ENCODE measurements at places on chromosomes 7 and 10.
A peak's percentile ranks its signal among the peaks of the same experiment; 100 is the strongest.

- DNase-seq, result no peak
Observed at GRCh38 chr10:78429984-78430383, 396.3 kb downstream of the RPS24 start.

DNA sequence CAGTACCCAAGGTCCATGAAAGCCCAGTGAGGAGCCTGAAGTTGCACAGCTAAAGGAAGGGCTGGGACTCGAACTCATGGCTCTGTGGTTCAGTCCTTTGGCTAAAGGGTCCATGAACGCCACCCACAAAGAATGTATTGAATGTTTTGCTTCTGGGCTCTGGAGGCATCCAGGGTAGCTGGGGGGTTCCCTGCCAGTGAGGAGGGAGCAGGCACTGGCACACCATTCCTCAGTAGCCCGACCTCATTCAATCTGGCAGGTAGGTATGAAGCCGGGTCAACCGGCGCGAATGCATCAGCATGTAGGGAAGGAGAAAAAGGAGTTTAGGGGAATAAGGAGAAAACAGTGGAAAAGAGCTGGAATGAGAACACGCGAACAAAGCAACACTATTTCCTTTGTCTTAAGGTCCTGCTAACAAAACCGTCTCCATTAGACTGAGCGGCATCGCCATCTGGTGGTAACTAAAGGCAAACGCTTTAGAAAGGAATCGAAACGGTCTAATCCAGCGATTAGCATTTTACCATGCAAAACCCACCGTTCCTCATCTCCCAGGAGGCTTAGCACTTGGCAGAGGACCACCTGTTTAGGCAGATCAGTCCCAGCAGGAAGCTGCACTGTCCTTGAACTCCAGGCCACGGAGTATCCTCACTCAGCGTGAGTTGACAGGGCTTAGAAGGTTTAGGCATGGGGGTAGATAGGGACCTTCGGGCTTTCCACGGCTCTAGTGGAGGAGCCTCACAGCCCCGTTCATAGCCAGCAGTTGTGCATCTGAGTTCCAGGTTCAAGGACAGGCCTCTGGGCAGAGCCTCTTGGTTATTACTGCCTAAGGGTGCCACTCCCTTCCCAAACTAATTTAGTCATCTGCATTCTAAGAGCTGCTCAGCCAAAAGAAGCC lies 122.8 kb downstream of the UBE2H start:
- DNase-seq, result peak; percentile 55

DNA sequence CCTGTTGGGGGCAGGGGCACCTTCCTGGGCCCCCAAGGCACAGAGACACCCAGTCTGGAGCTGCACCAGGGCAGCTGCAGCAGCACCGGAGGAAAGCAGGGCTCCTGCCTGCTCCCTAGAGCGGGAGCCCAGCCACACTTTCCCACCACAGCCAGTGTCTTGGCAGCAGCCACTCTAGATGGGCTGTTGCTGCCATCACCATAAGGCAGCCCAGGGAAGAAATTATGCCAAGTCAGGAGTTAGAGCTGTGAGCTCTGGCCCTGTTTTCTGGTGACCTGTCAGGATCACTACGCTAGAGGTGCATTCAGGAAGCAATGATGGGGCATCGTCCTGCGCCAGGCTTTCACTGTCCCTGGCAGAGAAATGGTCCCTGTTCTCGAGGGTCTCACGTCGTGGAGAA lies 38.0 kb upstream of the ZNRF2 start:
- no peak for DNase-seq

- DNase-seq, result no peak
Observed at GRCh38 chr10:124259139-124259825, 159.4 kb downstream of the OAT start.

GRCh38 chr10:127774766-127775559 lies 38.0 kb downstream of the FOXI2 start:
- no peak for DNase-seq

- DNase-seq, result no peak
Observed at GRCh38 chr7:101915000-101915399, 97.6 kb downstream of the CUX1 start.

- DNase-seq, result no peak
Observed at GRCh38 chr7:77570330-77571011, 33.4 kb downstream of the PTPN12 start.

DNA sequence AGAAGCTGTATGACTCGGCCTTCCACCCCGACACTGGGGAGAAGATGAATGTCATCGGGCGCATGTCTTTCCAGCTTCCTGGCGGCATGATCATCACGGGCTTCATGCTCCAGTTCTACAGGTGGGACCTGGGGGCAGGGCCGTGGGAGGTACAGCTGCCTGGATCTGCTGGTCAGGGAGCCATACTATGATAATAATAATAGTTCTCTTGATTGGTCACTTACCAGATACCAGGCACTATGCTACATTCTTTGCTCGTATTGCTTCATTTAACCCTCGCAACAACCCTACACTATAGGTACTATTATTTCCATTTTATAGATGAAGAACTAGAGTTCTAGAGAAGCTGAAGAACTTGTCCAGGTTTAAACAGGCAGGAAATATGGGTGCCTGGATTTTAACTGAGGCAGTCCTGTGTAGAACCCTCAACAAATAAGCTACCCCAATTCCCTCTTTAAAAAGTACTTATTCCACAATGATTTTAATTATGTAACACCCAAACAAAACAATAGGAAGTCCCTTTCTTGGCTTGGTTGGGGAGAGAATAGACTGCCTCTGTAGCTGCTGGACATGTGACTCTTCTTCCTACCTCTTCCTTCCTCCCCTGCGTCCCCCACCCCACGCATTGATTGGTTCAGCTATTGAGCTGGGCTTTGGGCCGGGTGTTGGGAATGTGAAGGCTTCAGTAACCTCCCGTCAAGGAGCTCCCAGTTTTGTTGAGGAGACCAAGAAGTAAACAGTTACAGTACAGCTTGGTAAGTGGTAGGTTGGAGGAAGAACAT lies 12.8 kb downstream of the SFXN2 start:
- no peak for DNase-seq

- DNase-seq, result no peak
Observed at GRCh38 chr7:2181077-2181854, 51.5 kb downstream of the MAD1L1 start.

DNA sequence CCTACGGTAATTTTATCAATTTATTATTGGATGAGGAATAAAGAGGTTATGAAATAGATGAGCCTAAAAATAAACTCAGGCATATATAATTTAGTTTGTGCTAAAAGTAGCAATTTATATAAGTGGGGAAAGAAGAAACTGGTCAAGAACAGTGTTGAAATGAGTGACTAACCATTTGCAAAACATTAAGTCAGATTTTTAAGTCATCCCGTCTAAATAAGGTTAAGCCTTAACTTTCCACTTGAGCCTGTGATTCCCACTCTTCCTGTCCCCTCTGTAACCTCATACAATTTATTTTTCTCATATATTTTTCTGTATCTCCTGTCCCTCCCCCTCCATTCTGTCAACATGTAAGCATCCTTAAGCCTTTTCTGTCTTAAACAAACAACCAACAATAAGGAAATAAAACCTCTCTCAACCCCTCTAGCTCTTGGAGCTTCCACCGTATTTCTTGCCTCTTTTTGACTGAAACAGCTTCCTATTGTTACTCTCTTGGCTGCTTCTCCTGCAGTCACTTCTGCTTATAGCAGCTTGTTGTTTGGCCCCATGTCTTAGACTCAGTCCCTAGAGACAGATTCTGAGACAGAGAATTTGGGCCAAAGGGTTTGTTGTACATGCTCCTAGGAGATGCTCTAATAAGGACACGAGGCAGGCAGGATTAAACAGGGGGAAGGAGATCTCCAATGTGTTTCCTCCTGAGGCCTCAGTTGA lies 109.7 kb downstream of the GNAI1 start:
- no peak for DNase-seq

DNA sequence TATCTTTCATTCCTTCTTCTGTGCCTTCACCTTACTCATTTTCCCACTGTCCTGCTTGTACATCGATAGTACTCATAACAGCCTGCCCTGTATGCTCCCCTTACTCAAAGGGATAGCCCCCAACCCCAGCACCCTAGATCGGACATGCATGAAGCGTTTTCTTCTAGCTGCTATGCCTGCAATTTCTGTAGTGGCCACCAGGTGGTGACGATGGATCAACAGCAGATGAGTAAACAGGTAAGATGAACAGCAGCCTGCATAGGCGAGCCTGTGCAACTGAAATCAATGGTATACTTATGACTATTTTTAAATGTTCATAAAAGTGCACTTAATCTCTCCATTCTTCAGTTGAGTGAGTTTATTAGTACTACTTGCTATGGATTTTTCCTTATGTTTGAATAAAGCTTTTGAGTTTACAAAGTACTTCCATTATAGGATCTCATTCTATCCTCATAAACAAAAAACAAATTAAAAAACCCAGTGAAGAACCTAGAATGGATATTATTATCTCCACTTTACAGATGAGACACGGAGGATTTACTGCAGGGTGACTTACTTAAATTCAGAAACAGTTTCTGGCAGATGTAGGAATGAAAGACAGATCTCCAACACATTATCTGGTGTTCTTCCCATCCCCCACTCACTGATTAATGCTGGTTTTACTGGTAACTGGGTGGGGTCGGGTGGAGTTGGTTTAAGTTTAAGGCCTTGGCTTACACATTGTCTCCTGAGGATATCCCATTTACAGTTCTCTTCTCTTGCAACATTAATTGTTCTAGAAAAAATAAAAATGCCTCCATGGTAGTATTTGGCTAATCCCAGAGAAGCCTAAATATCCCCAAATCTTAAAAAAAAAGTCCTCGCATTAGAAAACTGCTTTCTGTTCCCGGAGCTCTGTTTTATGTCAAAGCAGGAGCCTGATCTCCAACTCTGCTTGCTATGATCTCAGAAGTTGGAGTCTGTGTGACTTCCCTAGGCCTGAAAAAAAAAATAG lies 222.1 kb downstream of the GLI3 start:
- peak; percentile 25 for DNase-seq

GRCh38 chr10:68221196-68221595 lies 10.7 kb downstream of the ATOH7 start:
- DNase-seq, result no peak

- no peak for DNase-seq
Observed at GRCh38 chr10:98560565-98560964, 113.8 kb upstream of the HPS1 start.

DNA sequence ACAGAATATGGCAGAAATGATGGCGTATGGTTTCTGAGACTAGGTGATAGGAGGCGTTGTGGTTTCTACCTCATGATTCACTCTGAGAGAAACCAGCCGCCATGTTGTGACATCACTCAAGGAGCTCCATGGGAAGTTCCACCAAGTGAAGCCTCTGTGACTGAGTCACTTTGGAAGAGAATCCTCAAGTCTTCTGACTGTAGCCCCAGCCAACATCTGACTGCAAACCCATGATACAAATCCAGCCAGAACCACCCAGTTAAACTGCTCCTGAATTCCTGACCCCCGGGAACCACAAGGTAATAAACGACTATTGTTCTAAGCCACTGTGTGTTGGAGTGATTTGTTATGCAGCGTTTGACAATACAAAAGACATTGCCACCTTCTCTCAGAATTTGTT lies 91.1 kb upstream of the CARD11 start:
- DNase-seq, result no peak

DNA sequence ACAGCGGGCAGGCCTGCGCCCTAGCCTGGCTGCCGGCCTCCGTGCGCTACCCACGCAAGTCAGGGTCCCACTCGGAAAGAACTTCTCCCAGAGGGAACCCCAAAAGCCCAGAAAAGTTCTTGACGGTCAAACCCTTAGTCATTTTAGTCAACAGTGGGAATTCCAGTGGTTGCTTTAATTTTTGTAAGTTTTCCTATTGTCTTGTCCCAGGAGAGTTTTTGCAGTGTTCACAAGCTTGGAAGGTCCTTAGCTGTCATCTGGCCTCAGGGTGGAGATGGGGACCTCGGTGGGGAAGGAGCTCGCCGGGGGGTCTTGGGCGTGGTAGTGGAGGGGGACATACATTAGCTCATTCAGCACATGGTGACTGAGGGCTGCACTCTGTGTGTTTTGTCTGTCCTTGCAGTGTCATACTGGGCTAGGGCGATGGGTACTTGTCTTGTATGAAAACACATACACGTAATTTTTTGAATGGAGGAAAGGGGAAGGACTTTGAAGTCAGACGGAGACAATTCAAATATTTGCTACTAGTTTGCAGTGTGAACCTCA lies 736 bp downstream of the MINDY4 start:
- no peak for DNase-seq

GRCh38 chr10:110684800-110685446 lies 40.8 kb downstream of the RBM20 start:
- DNase-seq, result no peak

GRCh38 chr7:2698581-2699288 lies 10.7 kb downstream of the AMZ1 start:
- DNase-seq, result peak; percentile 47

DNA sequence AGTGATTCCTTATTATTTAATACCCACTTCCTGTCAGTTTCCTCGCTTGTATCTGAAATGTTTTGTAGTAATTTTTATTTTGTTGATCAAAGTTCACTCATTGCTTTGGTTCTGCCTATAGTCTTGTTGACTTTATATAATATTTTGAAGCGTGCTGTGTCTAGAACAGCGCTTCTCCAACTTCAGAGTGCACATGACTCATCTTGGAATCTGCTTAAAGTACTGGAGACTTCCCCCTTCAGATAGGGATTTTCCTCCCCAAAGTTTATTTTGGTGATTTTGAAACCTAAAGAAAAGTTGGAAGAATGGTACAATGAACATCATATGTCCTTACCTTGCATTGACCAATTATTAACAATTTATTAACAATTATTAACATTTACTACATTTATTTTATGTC lies 5.8 kb downstream of the COMTD1 start:
- no peak for DNase-seq

- no peak for DNase-seq
Observed at GRCh38 chr7:19404912-19405329, 259.7 kb upstream of the FERD3L start.

DNA sequence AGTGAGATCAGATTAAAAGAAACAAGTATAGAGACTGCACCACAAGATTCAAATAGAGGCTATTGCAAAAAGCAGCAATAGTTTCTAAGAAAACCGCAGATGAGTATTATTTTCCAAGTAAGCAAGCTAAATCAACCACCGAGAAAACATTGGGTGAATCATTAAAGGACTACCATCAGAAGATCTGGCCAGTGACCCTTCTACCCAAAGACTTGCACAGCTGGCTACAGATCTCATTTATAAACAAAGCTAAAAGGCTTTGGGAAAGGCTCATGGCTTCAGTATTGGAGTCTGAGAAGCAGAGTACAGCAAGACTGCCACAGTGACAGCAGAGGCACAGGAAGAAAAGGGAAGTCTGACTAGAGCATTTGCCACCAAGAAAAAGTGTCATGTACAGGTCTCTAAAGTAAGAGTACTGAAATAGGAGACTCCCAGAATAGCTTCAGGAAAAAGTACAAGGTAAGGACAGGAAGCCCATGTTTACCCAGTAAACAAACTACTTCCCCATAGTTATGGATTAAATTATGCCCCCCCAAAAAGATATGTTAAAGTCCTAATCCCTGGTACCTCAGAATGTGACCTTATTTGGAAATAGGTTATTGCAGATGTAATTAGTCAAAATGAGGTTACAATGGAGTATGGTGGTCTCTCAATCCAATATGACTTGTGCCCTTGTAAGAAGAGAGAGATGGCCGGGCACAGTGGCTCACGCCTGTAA lies 19.0 kb downstream of the STEAP1 start:
- DNase-seq, result no peak

- no peak for DNase-seq
Observed at GRCh38 chr7:38744746-38745145, 113.6 kb upstream of the AMPH start.
